ENCODE measurements at places on chromosomes 4 and X.

DNA sequence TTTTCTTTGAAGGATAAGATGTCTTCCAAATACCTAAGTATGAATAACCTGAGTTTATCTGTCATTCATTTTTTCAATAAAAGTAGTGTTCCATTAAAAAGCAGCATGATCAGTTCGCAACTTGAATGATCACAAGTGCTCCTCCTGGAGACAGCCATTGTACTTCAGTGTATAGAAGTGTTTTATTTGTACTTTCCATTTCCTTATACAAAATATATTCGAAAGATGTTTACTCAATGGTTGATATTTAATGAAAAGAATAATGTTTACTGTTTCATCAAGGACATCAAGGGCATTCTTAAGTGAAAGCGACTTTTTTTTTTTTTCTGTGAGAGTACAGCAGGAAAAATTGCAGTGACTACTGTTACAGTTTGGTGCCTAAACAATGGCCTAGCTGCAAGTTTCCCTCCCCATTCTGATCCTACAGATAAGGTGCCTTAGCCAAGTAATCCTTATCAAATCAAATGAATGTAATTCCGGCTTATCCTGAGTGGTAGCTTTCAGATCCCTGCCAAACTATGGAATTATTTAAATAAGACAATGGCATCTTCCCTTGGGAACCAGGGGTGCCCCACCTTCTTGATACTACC lies 69.0 kb upstream of the IL15 start:
- DNase-seq, result no peak

- no peak for DNase-seq
Measured at GRCh38 chrX:153623310-153624029, 23.5 kb upstream of the DUSP9 start.

- no peak for DNase-seq
Measured at GRCh38 chr4:109985993-109986974, 73.6 kb downstream of the EGF start.

GRCh38 chrX:133175605-133176004 lies 42.5 kb downstream of the TFDP3 start:
- no peak for DNase-seq

GRCh38 chr4:103397541-103397940 lies 199.4 kb upstream of the CENPE start:
- DNase-seq, result no peak

DNA sequence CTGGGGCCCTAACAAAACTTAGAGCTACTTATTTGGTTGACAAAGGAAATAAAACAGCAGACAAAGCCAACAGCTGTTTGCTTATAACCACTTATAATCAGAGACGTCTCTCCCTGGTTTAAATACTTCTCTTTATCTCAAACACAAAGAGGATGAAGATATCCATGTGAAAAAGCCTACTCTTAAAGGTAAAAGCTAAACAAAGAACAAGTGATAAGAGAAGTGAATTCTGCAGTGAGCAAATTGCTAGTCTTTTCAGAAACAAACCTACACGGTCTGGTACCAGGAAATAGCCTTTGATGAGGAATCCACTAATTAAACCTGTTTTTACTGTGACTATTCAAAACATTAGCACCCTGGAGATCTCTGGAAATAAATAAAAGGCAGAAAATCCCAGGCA lies 46.7 kb downstream of the GRIA3 start:
- DNase-seq, result no peak

- no peak for DNase-seq
Measured at GRCh38 chr4:2583092-2583491, 46.6 kb downstream of the FAM193A start.

- DNase-seq, result no peak
Measured at GRCh38 chrX:130030826-130031225, 48.4 kb downstream of the BCORL1 start.

DNA sequence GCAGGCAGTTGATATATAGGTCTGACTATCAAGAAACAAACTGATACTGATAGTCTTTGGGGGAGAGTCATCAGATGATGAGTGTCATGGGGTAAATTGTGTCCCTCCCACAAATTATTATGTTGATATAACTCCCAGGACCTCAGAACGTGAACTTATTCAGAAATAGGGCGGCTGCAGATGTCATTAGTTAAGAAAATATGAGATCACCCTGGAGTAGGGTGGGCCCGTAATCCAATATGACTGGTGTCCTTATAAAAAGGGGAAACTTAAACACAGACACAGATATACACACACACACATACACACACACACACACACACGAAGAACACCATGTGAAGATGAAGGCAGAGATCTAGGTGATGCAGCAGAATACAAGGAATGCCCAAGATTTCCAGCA lies 32.7 kb upstream of the ARHGEF9 start:
- no peak for DNase-seq

- no peak for DNase-seq
Measured at GRCh38 chr4:153465615-153466080, 512 bp upstream of the TMEM131L start.

Data from AG04450 (cell line).